Cardiac muscle cell (in vitro differentiated cells and primary cell): ENCODE measurements at places on chromosomes 5 and 9.

DNA sequence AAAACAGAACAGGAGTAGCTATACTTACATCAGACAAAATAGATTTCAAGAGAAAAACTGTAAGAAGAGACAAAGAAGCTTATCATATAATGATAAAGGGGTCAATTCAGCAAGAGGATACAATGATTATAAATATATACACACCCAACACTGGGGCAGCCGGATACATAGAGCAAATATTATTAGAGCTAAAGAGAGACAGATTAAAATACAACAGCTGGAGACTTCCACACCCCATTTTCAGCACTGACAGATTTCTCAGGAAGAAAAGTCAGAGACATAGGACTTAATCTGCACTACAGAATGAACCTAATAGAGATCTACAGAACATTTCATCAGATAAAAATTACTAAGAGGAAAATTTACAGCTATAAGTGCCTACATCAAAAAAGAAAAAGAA lies 35.7 kb downstream of the OXCT1 start:
- no peak for DNase-seq

- DNase-seq: no peak
Measured at GRCh38 chr5:135596788-135597187, 18.0 kb upstream of the CXCL14 start.

GRCh38 chr5:132952829-132953228 lies 10.6 kb downstream of the AFF4 start:
- DNase-seq: no peak

DNA sequence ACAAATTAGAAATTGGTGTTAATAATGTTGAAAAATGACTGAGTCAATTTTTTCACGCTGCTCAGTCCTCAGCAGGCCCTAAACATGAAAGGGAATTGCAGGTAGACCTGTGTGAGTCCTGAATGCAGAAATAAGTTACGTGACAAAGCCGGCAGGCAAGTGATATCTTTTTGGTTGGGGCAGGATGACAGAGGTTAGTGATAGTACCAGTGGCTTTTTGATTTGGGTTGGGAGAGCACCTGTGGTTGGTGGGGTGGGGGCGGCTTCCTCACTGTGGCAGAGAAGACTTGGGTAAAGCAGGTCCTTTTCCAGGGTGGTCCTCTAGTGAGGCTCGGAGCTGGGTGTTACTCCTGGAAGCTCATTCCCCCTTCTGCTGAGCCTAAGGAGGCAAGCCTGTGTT lies 164.7 kb downstream of the TMEM167A start:
- DNase-seq: no peak

GRCh38 chr5:178940569-178941360 lies at the start of gene ZNF454:
TSS of gene ZNF454 (plus strand) at chr5:178941198. CDS start at chr5:178942792, 1,594 bp downstream.
- peak; percentile 75 for DNase-seq

DNA sequence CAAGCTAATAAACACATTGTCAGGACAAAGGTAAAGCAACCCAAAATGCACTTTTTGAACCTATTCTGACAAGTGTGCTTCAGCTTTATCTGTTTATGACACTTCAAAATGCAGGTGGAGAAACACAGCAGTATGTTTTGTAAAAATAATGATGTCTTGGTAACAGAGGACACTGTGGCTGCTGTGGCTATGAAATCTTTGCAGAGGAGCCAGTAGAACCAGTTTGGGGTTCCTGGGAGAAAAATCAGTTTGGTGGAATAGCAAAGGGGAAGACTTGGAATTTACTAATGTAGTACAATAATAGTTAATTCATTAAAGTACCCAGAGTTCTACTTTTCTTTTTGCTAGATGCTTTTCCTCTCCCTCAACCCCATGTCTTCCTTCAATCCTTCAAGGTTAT lies 40.6 kb downstream of the SIL1 start:
- no peak for DNase-seq

- DNase-seq: no peak
Measured at GRCh38 chr9:121122246-121123032, 47.7 kb downstream of the CNTRL start.
